ENCODE measurements at places on chromosomes 4 and X. TPM values are rescaled to one million over a fixed set of nuclear protein-coding genes. Genes with fewer than 3 reads are reported as not detected.

PPEF1 gene
- not detected for total RNA-seq

- no peak for DNase-seq
These were observed 32.9 kb upstream of the VEGFC start for GRCh38 chr4:176825586-176825985.

GRCh38 chr4:38192516-38192915 lies 232.3 kb downstream of the PTTG2 start:
- DNase-seq: no peak

DNA sequence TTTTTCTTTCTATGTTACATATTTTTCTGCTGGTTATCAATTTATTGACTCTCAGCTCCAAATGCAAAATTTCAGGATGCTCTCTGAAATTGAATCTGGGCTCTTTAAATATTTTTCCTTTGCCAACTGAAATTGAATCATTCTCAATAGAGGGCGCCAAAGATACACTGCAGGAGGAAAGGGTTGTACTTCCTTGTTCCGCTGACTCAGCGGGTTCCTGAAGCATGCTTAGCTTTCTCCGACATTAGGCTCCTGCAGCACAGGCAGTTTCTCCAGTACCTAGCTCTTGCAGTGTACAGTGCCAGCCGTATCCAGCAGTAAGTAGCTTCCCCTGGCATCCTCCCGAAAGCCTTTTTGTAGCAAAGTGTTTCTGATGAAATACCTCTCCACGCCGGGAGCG lies 28.8 kb upstream of the CFAP47 start:
- peak; percentile 43 for DNase-seq

DNA sequence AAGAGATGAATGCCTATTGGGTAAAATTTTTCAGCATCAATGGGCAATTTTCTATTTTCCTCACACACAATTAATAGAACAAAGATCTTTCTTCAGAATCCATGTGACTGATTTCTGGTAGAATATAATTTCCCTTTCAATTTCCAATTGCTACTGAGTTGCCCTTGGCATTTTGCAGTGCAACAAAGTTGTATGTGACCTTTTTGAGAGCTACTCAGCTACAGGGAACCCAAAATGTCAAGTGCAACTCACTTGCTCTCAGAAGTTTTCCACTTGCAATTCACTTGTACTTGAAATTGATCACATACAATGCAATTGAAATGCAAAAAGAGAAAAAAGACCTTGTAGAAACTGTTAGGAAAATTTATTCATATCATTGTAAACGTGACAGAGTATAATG lies 245.5 kb downstream of the BANK1 start:
- no peak for DNase-seq

GRCh38 chrX:71542411-71542810 lies 9.5 kb downstream of the OGT start:
- DNase-seq: no peak

DNA sequence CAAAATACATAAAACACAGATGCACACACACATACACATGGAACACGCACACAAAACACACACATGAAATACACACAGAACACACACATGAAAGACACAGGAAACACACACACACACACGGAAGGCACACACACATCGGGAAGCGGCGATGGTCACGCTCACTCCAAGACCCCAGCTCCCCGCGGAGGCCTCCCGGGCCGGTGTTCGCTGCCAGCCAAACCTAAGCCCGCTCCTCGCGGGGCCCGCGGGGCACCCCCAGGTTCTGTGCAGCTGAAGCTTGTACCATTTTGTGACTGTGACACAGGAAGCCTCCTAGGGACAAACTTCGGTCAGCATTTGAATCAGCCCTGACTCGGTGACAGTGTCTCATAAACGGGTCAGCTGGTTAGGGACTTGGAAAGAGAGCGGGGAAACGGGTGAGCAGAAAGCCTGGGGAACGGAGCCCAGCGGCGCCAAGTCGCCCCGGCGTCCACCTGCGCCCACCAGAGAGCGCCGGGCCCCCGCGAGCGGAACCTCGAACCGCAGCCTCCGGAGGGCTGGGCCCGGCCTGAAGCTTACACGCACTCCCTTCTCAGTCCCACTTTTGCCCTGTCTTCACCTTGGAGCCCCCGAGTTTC lies 32.1 kb downstream of the F11 start:
- DNase-seq: no peak

NEXMIF gene
- 0.13 TPM for total RNA-seq

EVC2 gene
- 0.24 TPM for total RNA-seq

DNA sequence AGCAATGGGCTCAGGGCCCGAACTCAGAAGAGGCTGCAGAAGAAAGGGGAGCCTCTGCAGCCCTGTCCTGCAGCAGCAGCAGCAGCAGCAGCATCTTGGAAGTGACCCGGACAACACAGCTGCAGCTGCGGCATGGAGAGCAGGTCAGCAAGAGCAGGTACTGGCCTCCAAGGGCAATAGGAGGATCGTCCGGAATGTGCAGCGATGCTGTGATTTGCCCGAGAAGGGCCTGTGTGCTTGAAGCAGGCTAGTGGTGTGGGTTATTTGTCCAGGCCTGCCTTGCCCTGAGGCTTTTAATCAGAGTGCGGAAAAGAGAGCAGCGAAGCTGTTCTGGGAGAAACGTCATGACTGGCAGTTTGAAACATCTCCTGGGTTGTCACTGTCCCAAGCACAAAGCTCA lies 126.0 kb downstream of the F11 start:
- DNase-seq: no peak

DNA sequence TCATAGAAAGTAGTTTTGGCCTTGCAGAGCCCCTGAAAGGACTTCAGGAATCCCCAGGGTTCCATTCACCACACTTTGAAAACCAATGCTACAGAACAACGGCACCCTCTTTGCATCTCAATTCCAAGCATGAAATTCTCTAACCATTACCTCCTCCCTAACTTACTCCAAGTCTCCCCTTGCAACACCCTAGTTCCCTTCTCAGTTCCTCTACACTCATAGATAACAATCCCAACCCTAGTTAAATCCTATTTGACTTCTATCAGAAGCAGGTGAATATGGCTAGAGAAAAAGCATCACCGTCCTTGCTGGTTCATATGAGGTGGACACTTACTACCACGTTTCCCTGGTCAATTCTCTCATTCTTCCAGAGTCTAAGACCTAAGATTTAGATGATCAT lies 2.4 kb downstream of the RCHY1 start:
- DNase-seq: no peak

CCDC120 gene
- total RNA-seq: 6.4 TPM

GRCh38 chr4:88738180-88738579 lies 40.6 kb upstream of the NAP1L5 start:
- no peak for DNase-seq

KLB gene
- 23.6 TPM for total RNA-seq

DNA sequence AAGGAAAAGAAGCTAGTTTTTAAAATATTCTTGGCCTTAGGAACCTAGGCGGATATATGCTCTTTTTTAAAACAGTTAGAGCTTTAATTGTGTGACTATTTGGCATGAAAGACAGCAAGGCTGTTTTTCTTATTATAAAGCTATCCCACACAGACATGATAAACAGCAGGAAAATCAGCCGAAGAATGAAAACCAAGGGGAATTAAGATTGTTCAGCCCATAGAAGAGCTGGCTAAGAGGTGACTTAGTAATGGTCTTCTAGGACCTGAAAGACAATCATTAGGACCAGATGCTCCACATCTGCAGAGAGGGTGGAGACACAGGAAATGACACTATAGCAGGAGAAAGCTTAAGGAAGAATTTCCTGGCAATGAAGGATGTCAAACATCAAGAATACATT lies 171.4 kb upstream of the NRK start:
- DNase-seq: no peak

TCEAL5 gene
- not detected for total RNA-seq

PWWP3B gene
- total RNA-seq: 2.0 TPM

DNA sequence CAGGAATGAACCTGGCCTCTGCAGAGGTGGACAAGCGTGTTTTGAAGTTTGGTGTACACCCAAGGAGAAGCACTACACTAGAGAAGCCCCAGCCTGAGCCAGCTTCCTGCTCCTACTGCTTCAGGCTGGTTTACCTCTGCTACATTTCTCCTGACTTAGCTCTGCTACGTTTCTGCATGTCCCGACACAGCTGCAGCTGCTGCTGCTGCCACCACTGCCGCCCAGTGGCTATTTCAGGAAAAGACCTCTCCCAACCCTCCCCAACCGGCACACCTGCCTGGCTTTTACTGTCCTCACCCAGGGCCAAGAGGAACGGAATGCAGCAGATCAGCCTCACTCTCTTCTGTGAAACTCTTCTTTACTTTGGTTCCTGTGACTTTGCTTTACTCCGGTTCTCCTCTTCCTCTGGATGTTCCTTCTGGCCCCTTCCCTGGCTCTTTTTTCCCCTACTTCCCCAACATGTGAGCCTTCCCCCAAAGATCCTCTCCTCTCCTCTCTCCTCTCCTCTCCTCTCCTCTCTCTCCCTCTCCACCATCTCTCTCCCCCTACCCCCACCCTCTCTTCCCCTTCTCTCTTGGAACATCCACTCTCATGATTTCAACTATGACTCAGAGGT lies 3.1 kb upstream of the P2RY4 start:
- peak; percentile 61 for DNase-seq

DNA sequence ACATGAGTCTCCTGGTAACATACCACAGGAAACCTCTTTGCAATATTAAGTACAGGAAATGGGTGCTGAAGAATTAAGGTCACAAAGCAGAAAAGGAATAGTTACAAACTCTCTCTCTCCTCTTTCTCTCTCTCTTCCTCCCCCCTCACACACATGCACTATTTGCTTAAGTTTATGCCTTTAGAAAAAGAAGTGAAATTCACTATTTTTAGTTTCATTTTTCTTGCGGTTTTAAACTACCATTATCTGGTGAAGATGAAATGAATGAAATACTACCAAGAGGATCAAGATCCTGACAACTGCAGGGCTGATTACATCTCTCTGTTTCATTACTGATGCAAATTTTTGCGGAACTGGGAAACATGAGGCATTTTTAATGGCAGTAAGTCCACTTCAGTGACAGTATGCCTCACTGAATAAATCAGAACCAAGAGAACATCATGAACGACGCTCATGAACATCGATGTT lies 64.3 kb upstream of the FTHL17 start:
- DNase-seq: no peak

GRCh38 chr4:8023696-8024033 lies 84.0 kb upstream of the AFAP1 start:
- DNase-seq: no peak

DNA sequence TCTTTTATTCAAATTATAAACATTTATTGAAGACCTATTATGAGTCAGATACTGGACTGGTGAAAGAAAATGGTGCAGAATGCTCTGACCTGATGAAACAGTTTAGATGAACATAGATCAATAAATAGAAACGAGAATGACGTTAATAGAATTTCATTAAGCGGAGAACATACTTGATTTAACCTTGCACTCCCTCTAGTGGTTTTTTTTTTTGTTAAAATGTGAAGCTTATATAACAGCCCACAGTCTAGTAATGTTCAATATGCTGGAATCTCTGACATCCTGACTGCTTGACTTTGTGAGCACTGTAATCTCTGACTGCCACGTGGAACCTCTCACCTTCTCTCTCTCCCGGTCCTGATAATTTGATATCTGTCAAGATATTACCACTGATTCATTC lies 32.3 kb downstream of the HDAC8 start:
- DNase-seq: no peak

DNA sequence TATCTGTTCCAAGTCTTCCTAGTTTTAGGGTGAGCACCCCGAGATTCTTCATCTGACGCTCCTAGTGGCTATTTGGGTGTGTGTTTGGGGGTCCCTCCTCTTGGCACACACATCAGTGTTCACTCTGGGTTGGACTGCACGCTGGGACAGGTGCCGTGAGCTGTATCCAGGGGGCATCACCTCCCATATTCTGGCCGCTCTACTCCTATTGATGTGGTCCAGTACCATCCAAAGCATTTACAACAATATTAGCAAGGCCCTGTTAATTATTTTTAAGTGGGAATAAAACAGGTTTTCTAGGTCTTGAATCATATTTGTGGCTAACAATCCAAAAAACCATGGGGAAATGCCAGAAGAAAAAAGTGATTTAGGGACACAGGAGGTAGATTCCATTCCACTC lies 26.4 kb downstream of the CYTL1 start:
- no peak for DNase-seq

MAGED4 gene
- total RNA-seq: not detected

ZNF185 gene
- total RNA-seq: 1.7 TPM

ZFP42 gene
- total RNA-seq: not detected

GRCh38 chrX:129525162-129525561 lies 1.9 kb upstream of the SMARCA1 start:
- DNase-seq: no peak

GRCh38 chr4:109410776-109411175 lies 22.8 kb upstream of the SEC24B start:
- no peak for DNase-seq

ADGRG4 gene
- 0.09 TPM for total RNA-seq

- DNase-seq: no peak
These were observed 166.4 kb downstream of the ARHGAP6 start for GRCh38 chrX:11499076-11500044.

CSTF2 gene
- total RNA-seq: 5.1 TPM

SOWAHB gene
- total RNA-seq: 5.1 TPM

DNAAF6 gene
- total RNA-seq: not detected

AFP gene
- 3.8 TPM for total RNA-seq

DNA sequence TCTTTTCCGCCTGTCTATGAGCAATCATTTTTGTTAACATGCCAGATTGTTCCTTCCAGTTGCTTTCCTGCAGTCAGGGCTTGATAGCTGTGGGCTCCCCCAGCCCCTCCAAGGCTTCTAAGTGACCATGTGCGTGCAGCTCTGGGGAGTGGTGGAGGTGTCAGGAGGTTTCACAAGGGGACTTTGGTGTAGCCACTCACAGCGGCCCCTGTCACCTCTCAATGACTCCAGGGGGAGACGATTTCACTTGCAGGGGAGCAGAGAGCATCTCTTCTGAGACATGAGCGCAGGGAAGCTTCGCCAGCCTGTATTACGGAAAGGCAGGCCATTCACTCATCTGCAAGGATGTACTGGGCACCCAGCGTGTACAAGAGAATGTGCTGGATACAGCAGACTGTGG lies 3.1 kb upstream of the GPR78 start:
- DNase-seq: no peak
